C1 segment of cervical spinal cord (tissue), 14 donors: ENCODE measurements at places on chromosomes 4 and X.

GRCh38 chr4:2067446-2068197, 8.5 kb downstream of the NAT8L start:
- DNase-seq: no peak

- DNase-seq: no peak
These were observed 54.5 kb upstream of the HPSE start for GRCh38 chr4:83389037-83389720.

GRCh38 chrX:46294234-46294633, 251.0 kb downstream of the ZNF674 start:
- DNase-seq: no peak

GRCh38 chr4:124322234-124323065, 390.1 kb downstream of the ANKRD50 start:
- no peak for DNase-seq

GRCh38 chr4:40702800-40703151, 47.0 kb upstream of the NSUN7 start:
- DNase-seq: no peak

DNA sequence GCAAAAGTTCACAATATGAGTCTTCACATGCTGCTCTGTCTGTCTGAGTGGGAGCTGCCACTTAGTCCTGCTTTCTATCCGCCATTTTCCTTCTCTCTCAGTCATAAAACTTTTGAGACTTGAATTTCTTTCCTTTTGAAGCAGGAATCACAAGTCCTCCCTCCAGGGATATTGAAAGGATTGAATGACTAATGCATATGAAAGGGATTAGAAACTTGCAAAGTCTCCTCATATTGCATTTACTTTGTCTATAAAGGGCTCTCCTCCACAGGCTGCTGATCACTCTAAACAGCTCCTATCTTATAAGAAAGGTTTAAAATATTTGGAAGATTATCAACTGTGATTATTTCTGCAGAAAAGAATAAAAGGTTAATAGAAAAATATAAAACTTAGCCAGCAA, 879.1 kb downstream of the ARAP2 start:
- no peak for DNase-seq

DNA sequence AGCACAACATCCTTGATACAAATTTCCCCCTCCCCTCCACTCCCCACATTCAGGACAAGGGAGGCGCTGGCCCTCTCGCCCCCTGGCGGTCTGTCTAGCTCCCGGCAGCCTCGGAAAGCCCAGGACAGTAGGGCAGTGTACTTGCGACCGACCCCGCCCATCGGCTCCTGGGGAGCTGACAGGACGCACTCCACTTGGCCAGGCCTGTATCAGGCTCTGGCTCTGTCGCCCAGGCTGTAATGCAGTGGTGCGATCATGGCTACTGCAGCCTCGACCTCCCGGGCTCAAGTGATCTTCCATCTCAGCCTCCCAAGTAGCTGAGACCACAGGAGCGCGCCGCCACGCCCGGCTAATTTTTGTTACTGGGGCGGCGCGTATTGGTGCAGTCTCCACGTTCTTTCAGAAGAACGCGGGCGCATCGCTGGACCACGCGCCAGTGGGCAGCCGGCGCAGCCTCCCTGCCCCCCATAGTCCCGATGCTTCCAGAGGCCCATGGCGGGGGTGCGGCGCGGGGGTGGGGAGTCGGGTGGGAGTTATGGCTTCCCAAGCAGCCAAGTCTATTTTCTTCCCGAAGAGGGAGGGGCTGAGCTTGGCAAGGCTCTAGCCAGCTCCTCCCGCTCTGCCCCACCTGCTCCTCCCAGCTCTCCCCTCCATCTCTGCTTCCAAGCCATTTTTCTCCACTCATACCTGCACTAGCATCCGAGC, 7.8 kb upstream of the AKAP14 start:
- DNase-seq: no peak
